ENCODE measurements at places on chromosomes 16 and 17.

- no peak for DNase-seq
Measured at GRCh38 chr16:89442588-89442987, 47.8 kb downstream of the ANKRD11 start.

- peak; percentile 47 for DNase-seq
Measured at GRCh38 chr17:61815863-61816503, 47.3 kb downstream of the BRIP1 start.

DNA sequence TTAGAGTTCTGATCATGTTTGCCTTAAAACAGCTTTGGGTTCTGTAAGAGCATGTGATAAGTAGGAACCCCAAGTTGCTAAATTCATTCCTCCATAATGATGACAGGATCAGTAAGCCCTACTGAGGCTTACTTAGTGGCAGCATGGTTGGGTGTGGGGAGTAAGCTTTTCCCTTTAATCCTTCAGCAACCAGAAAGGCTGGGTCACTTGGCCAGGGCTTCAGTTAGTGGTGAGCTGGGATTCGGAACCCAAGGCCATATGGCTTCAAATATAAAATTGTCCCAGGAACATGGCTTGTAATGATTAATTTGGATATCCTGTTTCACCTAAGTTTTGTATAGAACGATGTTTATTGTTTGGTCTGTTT, 850 bp downstream of the GINS3 start:
- no peak for DNase-seq

DNA sequence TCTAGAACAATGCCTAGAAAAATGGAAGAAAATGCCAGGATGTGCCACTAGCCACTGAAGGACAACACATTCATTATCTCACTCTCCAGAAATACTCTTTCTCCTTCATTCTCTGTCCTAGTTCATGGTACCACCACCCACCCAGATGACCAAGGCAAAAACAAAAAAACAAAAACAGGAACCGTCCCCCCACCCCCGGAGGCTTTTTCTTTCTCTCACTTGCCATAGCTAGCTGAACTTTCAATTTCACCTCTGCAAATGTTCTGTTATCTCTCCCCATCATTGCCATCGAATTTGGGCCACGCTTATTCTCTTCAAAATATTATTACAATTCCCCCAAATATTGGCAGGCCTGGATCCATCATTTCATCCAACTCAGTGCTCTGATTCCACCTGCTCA, 49.0 kb downstream of the SOX9 start:
- no peak for DNase-seq

DNA sequence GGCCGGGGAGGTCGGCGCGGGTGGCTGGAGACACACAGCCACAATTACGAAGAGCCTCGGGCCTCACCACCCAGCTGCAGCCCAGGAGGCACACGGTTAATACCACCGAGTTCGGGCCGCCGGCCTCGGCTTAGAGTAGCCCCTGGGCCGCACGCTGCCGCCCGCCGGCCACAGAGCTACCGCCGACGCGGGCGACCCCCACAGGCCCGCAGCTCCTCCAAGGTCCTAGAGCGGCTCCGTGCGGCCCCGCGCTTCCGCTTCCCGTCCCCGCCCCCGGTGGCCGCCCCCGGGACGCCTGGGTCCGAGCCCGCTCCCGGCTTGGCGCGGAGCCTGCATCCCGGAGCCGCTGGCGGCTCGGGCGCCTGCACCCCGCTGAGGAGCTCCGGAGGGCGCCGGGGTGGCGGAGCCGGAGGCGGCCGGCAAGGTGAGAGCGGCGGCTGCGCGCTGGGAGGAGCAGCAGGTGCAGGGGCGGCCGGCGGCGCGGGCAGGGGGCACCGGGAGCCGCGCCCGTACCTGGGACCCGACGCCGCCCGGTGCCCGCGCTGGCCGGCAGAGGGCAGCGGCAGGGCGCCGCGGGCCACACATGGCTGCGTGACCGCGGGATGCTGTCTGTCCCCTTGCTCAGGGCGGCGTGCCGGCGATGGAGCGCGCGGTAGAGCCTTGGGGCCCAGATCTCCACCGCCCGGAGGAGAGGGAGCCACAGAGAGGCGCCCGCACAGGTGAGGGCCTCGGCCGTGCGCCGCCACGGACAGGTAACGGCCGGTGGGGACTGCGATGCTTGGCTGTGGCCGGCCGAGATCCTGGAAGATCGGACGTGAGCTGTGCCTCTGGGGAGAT, at the start of gene ZNF48:
ZNF48 (plus strand) TSS at position 266 of the 837 bp plus-strand sequence; CDS start at position 641, 375 bp downstream.
- DNase-seq: peak; percentile 91

DNA sequence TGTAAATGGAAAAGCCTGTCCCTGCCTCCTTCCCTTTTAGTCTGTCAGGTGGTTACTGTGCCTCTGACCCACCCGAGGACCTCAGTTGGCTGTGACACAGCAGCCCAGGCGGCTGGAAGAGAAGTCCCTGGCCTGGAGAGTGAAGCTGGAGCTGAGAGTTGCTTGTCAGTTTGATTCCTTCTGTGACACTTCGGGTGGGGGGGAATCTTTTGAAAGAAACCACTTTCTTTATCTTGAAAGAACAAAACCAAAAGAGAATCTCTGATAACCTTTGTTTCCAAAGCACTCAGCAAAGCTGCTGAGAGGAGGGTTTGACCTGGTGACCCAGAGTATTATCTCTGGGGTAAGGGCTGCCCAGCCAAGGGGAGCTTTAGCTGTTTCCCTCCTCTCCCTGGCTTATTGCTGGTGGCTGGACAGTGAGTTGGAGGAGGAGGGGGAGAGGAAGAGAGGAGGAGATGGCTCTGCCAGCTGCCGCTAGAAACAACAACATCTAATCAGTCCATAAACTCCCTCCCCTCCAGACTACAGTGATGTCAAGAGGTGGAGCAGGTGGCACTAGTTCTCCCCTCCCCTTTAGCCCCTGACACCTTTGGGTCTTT, 34.0 kb downstream of the YPEL2 start:
- peak; percentile 82 for DNase-seq

DNA sequence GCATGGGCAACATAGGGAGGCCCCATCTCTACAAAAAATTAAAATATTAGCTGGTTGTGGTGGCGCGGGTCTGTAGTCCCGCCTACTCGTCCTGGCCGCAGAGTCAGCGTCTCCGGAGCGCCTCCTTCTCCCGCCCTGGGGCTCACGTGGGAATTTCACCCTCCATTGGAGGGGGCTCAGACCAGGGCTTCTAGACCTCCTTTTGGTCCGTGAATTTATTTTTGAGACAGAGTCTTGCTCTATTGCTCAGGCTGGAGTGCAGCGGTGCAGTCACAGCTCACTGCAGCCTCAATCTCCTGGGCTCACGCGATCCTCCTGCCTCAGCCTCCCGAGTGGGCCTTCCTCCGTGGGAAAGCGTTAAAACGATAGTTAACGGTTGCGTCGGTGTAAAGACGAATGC, 394 bp upstream of the NME4 start:
- peak; percentile 83 for DNase-seq

- peak; percentile 82 for DNase-seq
Measured at GRCh38 chr16:2149630-2150417, 1.4 kb downstream of the RAB26 start.

GRCh38 chr16:30369091-30369937, 980 bp downstream of the TBC1D10B start:
- peak; percentile 73 for DNase-seq

DNA sequence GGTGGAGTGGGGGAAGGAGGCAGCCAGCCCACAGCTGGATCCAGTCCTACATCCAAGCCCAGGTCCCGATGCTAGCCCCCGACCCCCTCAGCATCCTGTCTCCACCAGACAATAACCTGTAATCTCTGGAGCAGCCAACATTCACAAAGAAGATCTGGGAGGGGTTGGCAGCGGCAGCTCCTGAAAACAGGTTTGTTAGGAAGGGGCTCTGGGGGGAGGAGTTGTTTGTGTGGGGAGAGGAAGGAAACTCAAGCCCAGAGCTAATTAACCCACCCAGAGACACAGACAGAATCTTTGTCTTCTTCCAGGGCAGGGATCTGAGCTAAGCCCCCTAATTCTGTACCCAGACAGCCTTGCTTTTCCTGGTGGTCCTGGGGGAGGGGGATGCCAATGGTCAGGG, 4.6 kb upstream of the C17orf113 start:
- DNase-seq: no peak

GRCh38 chr17:19723964-19724363, 7.6 kb upstream of the SLC47A2 start:
- no peak for DNase-seq

DNA sequence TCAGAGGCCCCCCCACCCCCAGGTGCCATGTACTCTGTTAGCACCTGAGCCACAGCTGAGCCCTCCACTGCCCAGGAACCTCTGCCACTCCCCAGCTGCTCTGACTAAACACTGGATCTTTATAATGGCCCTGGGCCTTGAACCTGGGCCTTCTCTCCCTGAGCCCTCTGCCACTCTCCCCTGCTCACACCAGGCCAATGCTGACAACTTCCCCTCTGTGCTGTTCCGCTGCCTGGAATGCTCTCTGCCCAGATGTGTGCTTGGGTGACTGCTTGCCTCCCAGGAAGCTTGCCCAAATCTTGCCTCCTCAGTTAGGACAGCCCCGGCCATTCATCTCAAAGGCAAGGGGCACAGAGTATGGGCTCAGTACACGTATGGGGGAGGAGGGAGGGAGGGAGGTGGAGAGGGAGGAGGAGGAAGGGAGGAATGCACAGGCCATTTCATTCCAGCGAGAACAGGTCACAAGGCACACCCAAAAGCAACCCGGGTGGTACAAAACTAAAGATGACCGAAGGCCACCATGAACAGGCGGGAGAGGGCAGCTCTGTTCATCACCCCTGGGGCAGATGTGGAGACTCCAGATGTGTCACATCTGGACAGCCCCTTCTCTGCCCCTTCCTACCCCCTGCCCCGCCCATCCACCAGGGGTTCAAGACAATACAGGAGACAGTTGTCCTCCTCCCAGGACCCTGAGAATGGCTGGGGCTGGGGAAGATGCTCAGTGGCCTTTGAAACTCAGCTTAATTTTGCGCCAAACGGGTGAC, 15.3 kb upstream of the TNFRSF13B start:
- peak; percentile 50 for DNase-seq

- DNase-seq: no peak
Measured at GRCh38 chr17:65092262-65092661, 35.7 kb upstream of the GNA13 start.

GRCh38 chr17:2433696-2434095, 32.8 kb upstream of the MNT start:
- DNase-seq: no peak

- peak; percentile 83 for DNase-seq
Measured at GRCh38 chr16:66605177-66605978, 874 bp downstream of the CMTM3 start.

- DNase-seq: no peak
Measured at GRCh38 chr16:13150181-13150885, 248.9 kb downstream of the SHISA9 start.

- no peak for DNase-seq
Measured at GRCh38 chr17:76276461-76277299, 11.5 kb downstream of the UBALD2 start.

GRCh38 chr17:40014375-40014980, 762 bp upstream of the CSF3 start:
- no peak for DNase-seq

- peak; percentile 93 for DNase-seq
Measured at GRCh38 chr16:84738255-84739038, 38.6 kb downstream of the USP10 start.

GRCh38 chr16:84839956-84840355, 20.2 kb downstream of the CRISPLD2 start:
- peak; percentile 78 for DNase-seq

- no peak for DNase-seq
Measured at GRCh38 chr16:56330476-56330875, 94.9 kb downstream of the AMFR start.

DNA sequence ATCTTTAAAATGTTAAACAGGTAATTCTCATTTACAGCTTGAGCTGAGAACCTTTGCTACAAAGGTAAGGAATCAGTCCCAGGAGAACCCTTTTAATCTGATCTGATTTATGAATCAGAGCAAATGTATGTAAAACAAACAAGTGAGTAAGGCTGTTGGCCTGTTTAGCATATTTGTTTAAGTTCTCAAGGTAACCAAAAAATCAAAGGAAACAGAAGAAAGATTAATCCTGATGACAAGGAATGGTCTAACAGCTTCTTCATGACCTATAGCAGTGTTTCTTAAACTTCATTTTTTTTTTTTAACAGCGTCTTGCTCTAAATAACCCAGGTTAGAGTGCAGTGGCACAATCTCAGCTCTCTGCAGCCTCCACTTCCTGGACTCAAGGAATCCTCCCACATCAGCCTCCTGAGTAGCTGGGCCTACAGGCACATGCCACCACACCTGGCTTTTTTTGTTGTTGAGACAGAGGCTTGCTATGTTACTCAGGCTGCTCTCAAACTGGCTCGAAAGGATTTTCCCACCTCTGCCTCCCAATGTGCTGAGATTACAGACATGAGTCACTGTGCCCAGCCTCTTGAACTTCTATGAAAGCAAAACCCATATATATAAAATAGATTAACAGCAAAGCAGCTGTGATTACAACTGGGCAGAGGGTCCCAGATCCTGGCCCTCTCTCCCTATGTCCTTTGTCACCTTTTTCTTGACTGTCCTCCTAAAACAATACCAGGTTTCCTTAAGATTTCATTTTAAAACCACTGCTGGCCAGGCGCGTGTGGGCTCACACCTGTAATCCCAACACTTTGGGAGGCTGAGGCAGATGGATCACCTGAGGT, 5.1 kb upstream of the JPT1 start:
- no peak for DNase-seq

DNA sequence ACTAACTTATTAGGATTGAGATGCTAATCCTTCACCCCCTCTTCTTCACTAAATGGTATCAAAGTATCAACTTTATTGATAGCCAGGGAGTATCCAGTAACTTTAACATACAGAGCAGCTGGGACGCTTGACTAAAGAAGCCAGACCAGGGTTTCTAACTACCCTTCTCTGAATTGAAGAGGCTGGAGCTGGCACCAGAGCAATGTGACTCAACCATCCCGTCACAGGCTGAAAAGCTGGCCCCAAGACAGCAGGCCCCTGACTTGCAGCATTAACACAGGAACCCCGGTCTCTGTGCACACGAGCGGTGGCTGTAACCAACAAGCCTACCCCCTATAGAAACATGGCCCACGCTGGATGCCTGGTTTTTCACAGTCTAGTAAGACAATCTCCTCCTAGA, 59.8 kb downstream of the ANKFN1 start:
- no peak for DNase-seq

GRCh38 chr17:57294629-57295501, 38.5 kb downstream of the MSI2 start:
- DNase-seq: peak; percentile 70

- no peak for DNase-seq
Measured at GRCh38 chr17:4086041-4086483, 56.8 kb downstream of the ZZEF1 start.

- DNase-seq: no peak
Measured at GRCh38 chr16:24853830-24854229, 8.1 kb downstream of the SLC5A11 start.

All from endodermal cell (in vitro differentiated cells).